Dorsolateral prefrontal cortex (tissue), 122 donors: ENCODE measurements at places on chromosomes 16 and 17. TPM values are rescaled to one million over a fixed set of nuclear protein-coding genes. Genes with fewer than 3 reads are reported as not detected.

Gene TBC1D3E
- not detected for total RNA-seq

Gene TBC1D3D
- 0.59 TPM for total RNA-seq

DNA sequence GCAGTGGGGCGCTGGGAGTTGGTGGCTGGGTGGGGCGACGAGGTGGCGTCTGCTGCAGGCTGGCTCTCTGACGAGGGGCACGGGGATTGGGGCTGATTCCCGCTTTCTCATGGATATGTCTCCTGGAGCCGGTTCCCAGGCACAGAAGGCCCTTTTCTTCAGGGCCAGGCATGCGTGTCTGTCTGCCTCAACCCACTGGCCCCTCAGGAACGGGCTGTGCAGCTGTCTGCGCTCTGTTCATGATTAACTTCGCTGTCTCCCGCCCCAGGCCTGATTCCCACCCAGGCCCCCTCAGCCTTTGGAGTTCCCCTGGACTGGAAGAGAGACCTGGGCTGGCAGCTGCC lies 53.1 kb downstream of the RAP1GAP2 start:
- no peak for DNase-seq

Gene C17orf78
- total RNA-seq: not detected

DNA sequence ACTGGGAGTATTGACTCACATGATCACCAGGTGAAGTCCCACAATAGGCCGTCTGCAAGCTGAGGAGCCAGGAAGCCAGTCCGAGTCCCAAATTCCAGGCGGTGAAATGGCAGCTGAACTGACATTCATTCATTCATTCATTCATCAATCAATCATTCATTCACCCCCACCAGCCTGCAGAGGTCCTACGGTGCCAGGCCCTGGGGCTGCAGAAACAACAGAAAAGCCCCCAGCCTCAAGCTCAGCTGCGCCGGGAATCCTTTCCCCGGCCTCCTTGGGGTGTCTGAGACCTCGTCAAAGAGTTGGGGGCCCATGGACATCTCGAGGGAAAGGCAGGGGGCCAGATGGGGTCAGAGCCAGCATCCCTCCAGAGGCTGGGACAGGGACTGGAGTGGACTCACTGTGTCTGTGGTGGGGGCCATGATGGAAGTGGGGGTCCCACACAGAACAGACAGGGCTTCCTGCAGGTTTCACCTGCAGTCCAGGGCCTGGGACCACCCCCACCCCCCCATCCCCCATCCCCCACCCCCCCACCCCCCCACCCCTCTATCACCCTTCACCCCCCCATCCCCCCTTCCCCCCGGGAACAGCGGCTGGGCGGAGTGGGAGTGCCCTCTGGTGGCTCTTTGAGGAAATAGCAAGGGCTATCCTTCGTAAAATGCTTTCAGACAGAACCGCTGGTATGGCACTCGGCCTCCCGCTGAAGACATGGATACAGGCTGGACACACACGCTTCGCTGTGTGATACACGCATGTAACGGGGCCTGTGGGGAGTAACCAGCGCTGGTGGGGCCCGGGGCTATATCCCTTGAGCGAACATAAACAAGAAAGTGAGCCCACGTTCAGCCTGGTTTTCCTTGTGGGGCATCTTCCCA lies 8.5 kb upstream of the ZC3H18 start:
- DNase-seq: peak; percentile 50

Gene KRT24
- not detected for total RNA-seq

- DNase-seq: no peak
Measured at GRCh38 chr17:78318843-78319242, 41.0 kb downstream of the SOCS3 start.

Gene KRT14
- not detected for total RNA-seq

DNA sequence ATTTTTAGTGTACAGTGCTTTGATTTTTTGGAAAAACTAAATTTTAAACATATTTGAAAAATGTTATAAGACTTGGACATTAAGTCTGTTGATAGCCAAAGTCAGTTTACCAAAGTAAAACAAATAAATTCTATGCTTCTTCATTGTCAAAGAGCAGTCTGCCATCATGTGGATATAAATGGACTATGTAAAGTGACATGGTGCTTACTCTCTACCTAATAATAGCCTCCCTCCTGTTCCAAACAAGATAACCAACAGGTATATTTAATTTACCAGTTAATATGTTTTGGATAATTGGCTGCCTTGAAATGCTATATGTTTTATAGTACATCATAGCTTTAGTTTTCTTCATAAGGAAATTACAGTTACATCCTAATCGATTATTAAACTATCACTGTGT lies 15.9 kb downstream of the TAF15 start:
- no peak for DNase-seq

DNA sequence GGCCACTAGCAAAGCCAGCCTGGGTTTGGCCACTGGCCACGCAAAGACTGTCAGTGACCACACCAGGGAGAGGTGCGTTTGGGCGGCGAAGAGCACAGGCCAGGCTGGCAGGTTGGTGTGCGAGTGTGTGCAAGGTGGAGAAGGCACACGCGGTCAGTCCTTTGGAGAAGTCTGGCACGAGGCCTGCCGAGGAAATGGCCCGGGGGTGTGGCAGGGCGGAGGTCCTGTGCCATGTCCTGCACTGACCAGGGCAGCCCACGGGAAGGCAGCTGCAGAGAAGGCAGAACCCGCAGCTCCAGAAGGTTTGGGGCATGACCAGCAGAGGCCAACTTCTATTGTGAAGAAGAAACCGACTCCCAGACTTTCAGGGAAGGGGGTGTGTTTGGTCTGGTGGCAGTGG lies 90.8 kb downstream of the ADCY9 start:
- no peak for DNase-seq

DNA sequence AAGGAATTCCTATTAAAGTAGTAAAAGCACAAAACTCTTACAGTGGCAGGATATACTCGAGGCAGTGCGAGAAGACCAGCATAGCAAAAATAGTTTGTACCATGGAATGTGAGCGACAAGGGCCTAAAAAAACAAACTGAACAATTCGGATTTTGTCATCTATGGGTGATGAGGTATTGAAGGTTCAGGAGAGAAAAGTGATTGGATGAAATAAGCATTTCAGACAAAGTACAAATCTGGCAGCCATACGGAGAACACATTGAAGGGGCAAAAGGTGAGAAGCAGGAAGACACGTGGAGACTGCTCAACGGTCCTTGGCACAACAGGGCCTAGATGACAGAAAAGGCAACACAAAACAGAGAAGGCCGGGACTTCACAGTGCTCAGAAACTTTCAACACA lies 22.5 kb downstream of the MYH10 start:
- no peak for DNase-seq

DNA sequence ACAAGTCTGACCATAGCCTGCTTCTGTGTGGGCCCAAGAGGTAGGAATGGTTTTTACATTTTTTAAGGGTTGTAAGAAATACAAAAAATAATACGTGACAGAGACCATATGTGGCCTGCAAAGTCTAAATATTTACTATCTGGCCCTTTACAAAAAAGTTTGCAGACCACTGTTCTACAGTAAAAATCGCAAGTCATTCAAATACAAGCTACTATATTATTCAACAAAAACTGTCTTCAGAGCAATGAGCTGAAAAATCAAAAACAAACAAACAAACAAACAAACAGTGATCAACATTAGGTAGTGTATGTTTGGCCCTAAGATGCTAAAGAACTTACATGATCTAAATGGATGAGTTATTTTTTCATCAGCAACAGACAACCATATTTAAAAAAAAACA lies 32.5 kb downstream of the IKZF3 start:
- DNase-seq: no peak

- no peak for DNase-seq
Measured at GRCh38 chr16:53087101-53087500, 32.3 kb downstream of the CHD9 start.

Gene TMEM88
- total RNA-seq: 9.4 TPM

DNA sequence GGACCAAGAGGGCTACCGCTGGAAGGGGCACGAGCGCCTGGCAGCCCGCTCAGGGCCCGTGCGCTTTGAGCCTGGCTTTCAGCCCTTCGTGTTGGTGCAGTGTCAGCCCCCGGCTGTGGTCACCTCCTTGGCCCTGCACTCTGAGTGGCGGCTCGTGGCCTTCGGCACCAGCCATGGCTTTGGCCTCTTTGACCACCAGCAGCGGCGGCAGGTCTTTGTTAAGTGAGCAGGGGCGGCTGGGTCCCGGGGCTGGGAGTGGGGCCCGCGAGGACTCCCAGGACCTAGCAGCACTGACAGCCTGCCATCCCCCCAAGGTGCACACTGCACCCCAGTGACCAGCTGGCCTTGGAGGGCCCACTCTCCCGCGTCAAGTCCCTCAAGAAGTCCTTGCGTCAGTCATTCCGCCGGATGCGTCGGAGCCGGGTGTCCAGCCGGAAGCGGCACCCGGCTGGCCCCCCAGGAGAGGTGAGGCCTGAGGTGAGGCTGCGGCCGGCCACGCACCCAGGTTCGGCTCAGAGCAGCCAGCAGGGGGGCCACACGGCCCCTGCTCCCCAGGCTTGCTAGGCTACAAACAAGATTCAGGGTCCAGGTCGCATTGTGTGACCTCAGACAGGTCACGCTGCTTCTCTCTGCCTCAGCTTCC lies 17.4 kb upstream of the MYO15B start:
- no peak for DNase-seq

Gene SYCE1L
- total RNA-seq: not detected

Gene CTU2
- 26.1 TPM for total RNA-seq
